Hepatocyte (in vitro differentiated cells): ENCODE measurements at places on chromosomes 4 and X.

- no peak for DNase-seq
Measured at GRCh38 chr4:113635739-113636437, 125.7 kb downstream of the CAMK2D start.

GRCh38 chr4:20683766-20684165 is 16.5 kb upstream of the PACRGL start:
- no peak for DNase-seq

- DNase-seq = no peak
Measured at GRCh38 chrX:17802756-17803155, 58.3 kb downstream of the RAI2 start.

DNA sequence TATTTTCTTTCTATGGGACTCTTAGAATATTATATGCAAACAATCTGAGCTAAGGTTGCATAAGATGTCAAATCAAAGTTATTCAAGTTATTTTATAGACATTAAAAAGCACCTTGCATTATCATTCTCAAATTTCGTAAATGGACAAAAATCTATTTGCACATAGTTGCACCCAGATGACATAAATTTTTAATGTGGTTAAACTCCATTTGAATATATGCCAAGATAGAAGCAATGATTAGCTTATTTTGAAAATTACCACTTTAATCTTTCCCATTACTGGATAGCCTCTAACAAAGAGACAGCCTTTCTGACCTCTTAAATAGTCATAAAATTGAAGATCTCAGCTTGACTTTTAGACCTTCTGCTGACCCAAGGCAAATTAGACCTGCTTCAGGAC is 386.8 kb downstream of the RAPGEF2 start:
- no peak for DNase-seq

DNA sequence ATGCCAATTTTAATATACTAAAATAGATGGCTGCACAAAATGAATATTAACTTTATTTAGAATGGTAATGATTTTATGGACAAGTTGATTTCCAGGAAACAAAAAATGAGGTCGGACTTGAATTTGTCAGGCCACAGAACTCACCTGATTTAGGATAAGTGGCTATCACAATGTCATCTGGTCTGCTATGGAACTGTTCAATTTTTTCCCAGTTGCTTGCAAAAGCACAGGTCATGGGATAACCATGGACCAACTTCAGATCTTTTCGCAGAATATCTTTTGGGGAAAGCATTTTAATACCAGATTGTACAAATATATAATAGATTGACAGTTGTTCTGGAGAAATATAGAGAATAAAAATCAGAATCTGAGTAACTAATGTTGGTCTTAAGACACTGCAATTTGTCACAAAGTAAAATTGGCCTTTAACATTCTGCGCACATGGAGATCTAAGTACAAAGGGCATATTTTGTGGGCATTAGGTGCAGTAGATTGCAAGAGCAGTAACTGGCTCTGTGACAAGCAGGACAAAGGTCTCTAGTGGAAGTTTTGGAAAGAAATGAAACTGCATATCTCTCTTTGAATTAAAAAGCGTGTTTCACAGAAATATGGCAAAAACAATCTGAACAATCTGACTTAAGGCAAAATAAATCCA is 5.4 kb downstream of the SULT1B1 start:
- DNase-seq = no peak
